Esophagus muscularis mucosa (tissue), 4 donors: ENCODE measurements at places on chromosomes 12 and 14. TPM values are rescaled to one million over a fixed set of nuclear protein-coding genes. Genes with fewer than 3 reads are reported as not detected.

The TDRD9 gene
- total RNA-seq, result 3.2 TPM

GRCh38 chr14:81686512-81686911 is 152.9 kb upstream of the SEL1L start:
- no peaks in the 10 kb centered on the region for H3K36me3 ChIP-seq
- no peaks in the 10 kb centered on the region for H3K27me3 ChIP-seq
- H3K27ac ChIP-seq, result no peak overlapping the region
- DNase-seq, result no peak

DNA sequence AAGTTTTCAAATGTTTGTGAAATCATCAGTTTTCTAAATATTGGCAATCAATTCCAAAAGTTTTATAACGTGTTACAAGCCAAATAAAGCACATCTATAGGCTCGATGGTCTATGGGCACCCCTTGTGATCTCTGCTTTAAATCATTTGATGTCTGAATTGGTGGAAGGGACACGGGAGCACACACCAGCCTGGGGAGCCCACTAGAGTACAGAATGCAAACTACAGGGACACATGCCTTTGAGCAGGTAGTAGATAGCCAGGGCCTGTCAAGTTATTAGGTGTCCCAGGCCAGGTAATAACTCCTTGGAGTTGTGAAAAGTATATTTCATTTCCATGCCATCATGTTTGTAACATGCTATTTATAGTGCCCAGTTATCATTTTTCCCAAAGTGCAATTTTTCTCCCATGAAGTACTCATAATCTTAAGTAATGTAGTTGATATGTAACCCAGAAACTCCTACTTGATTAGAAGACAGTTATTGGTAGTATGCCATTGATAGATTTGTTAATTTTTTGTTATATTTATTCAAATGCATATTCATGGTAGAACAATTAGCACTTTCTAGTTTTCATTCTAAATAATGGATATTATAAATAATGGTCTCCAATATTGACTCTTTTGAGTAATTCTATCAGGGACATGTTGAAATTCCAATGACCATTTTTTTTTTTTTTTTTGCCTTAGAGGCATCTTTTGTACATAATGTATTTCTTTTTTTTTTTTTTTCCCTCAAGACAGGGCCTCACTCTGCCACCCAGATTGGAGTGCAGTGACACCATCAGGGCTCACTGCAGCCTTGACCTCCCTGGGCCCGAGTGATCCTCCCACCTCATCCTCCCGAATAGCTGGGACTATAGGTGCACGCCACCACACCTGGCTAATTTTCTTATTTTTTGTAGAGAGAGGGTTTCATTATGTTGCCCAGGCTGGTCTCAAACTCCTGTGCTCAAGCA is 96.9 kb upstream of the FGD4 start:
- H3K27me3 ChIP-seq, result no peaks in the 10 kb centered on the region
- no peak overlapping the region for H3K4me3 ChIP-seq
- H3K27ac ChIP-seq, result no peak overlapping the region
- peaks cover 5% of the 10 kb centered on the region for H3K36me3 ChIP-seq

DNA sequence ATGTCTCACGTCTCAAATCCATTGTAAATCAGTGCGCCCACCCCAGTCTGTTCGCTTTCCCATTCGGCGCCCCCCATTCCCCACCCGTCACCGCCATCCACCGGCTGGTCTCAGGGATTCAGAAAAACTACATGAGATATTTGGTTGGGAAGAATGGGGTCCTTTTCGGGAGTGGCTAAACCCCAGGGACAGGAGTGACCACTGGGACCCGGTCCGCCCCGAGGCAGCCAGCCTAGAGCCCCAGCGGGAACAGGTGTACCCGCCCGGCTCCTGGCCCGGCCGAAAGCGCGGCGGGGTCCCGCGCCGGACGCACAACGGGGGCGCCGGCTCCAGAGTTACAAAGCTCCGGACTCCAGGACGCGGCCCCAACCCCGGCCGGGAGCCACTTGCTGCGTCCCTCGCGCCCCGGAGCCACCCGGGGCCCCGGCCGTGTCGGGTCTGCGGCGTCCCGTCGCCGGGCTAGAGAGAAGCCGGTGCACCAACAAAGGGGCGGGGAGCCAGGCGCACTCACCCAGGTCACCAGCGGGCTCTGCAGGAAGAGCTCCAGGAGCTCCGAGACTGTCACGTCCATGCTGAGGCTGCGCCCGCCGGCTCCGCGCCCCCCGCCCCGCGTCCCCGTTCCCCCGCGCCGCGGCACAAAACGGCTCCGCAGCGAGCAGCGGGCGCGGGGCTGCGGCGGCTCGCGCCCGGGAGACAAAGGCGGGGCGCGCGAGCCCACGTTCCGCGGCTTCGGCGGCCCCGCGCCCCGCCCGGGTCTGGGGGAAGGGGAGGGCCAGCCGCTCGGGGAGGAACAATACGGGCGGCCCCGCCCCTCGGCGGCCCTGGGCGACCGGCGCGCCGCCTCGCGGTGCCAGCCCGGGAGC is at the start of gene CCDC88C:
Gene CCDC88C (minus strand): TSS at position 701 of the 863 bp plus-strand sequence. CDS start 130 bp downstream, at position 571.
- H3K4me3 ChIP-seq, result peak within 1 kb of the TSS; percentile 60
- H3K27me3 ChIP-seq, result no peaks in the 10 kb centered on the region
- no peaks in the 10 kb centered on the region for H3K36me3 ChIP-seq
- no peak for DNase-seq

The TXNRD1 gene
- total RNA-seq, result 594 TPM

The CCDC59 gene
- total RNA-seq, result 54.8 TPM

- no peak overlapping the region for H3K27ac ChIP-seq
- H3K36me3 ChIP-seq, result no peaks in the 10 kb centered on the region
- no peak for DNase-seq
- no peaks in the 10 kb centered on the region for H3K4me1 ChIP-seq
These were observed 938.4 kb upstream of the ATXN7L3B start for GRCh38 chr12:73599268-73599667.

The PTPN21 gene
- total RNA-seq, result 46.5 TPM

The PAH gene
- total RNA-seq, result not detected

DNA sequence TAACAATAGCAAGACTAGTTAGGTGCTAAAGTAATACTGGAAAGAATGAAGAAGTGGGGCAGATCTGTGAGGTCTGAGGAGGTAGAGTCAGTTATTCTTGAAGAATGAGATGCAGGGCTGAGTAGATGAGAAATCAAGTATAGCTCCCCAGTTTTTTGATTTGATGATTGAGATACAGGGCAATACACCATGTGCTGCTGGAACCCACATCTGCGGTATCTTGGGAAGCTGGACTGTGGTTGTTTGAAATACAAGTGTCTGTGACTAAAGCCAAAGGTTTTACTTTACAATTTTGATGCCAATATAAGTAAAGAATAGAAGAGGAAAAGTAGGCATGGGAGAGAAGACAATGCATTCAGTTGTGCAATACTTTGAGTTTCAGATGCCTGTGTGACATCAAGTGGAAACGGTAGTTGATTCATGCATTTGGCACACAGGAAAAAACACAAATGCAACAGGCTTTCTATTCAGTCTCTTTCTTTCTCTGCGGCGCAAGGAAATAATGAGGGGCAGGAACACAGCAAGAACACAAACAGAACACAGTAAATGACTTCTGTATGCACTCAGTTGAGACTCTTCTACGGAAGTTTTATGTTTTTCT is 190.2 kb upstream of the SLC38A2 start:
- peaks cover 16% of the 10 kb centered on the region for H3K4me1 ChIP-seq
- H3K27me3 ChIP-seq, result no peaks in the 10 kb centered on the region
- no peak for DNase-seq
- no peak overlapping the region for H3K27ac ChIP-seq
- no peaks in the 10 kb centered on the region for H3K36me3 ChIP-seq

The SVOP gene
- total RNA-seq, result under 0.01 TPM

The KRT83 gene
- total RNA-seq, result not detected

The VWF gene
- 324 TPM for total RNA-seq

The ING4 gene
- 53.2 TPM for total RNA-seq

- no peaks in the 10 kb centered on the region for H3K4me1 ChIP-seq
- no peak for DNase-seq
- H3K4me3 ChIP-seq, result no peak overlapping the region
- H3K36me3 ChIP-seq, result no peaks in the 10 kb centered on the region
- H3K27me3 ChIP-seq, result no peaks in the 10 kb centered on the region
These were observed 37.8 kb downstream of the SLC6A15 start for GRCh38 chr12:84874825-84875139.

- H3K27me3 ChIP-seq, result no peaks in the 10 kb centered on the region
- H3K4me1 ChIP-seq, result peaks cover 15% of the 10 kb centered on the region
- H3K4me3 ChIP-seq, result peak overlapping the region; percentile 57
- H3K36me3 ChIP-seq, result no peaks in the 10 kb centered on the region
- H3K27ac ChIP-seq, result peak overlapping the region; percentile 61
These were observed 754 bp downstream of the ACSS3 start for GRCh38 chr12:81078469-81079196.

DNA sequence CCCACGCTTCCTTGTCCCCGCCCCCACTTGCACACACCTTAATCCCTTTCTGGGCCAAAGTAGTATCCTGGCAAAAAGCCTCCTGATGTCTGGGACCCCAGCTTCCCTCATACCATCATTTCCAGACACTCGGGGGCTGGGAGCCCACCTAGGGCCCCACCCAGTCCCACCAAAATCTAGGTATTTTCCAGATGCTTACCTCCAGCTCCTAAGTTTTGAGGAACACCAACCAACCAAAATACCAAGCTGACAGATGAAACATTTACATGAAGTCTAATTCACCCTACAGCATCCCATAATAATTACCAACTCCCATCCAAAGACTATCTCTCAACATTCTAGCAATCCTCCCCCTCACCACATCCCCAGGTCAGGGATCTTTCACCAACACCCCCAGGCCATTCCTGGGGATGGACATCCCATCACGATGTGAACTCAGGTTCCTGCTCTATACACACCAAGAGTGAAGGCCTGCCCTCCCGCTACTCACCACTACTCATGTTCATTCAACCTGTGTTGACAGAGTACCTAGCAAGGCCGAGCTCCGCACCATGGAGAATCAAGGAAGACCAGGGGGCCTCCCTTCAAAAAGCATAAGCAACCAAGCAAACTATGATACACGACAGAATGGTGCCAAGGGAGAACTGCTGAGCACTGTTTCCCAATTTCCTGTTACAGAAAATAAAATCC is 1.6 kb upstream of the CHD4 start:
- H3K4me1 ChIP-seq, result peaks cover 62% of the 10 kb centered on the region
- no peaks in the 10 kb centered on the region for H3K36me3 ChIP-seq
- DNase-seq, result no peak
- H3K4me3 ChIP-seq, result no peak overlapping the region
- no peaks in the 10 kb centered on the region for H3K27me3 ChIP-seq

- no peaks in the 10 kb centered on the region for H3K36me3 ChIP-seq
- H3K27me3 ChIP-seq, result no peaks in the 10 kb centered on the region
- DNase-seq, result no peak
- H3K4me3 ChIP-seq, result no peak overlapping the region
These were observed 706.2 kb downstream of the GALC start for GRCh38 chr14:87286826-87287225.

The C14orf39 gene
- not detected for total RNA-seq

GRCh38 chr12:13049816-13050215 is 5.6 kb downstream of the FAM234B start:
- no peaks in the 10 kb centered on the region for H3K27me3 ChIP-seq
- no peak overlapping the region for H3K4me3 ChIP-seq
- DNase-seq, result no peak
- H3K36me3 ChIP-seq, result no peaks in the 10 kb centered on the region

The CDH24 gene
- 3.3 TPM for total RNA-seq

GRCh38 chr14:68192935-68193334 is 373.4 kb downstream of the RAD51B start:
- peaks cover 53% of the 10 kb centered on the region for H3K4me1 ChIP-seq
- no peaks in the 10 kb centered on the region for H3K27me3 ChIP-seq
- peak overlapping the region; percentile 76 for H3K27ac ChIP-seq
- no peak for DNase-seq

The ACSS3 gene
- 6.4 TPM for total RNA-seq

DNA sequence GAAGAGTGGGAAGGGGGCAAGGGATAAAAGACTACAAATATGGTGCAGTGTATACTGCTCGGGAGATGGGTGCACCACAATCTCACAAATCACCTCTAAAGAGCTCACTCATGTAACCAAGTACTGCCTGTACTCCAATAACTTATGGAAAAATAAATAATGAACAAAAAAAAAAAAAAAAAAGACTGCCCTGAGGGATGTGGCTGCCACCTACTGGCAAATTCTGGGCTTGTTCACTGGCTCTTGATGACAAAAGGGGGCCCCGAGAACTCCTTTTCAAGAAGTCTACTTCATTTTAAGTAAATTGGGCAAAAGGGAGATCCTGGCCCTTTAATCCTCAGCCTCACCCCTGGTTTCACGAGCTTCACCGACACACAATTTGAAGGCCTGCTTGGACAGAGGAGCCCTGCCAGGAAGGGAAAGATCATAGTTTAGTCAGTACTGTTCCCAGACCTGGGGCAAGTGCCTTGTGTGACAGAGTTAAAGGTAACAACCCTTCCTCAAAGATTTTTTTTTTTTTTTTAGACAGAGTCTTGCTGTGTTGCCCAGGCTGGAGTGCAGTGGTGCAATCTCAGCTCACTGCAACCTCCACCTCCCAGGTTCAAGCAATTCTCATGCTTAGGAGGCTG is 26.1 kb upstream of the STAC3 start:
- no peak overlapping the region for H3K4me3 ChIP-seq
- no peak overlapping the region for H3K27ac ChIP-seq
- peaks cover 9% of the 10 kb centered on the region for H3K4me1 ChIP-seq
- no peak for DNase-seq
- H3K36me3 ChIP-seq, result peaks cover 23% of the 10 kb centered on the region

DNA sequence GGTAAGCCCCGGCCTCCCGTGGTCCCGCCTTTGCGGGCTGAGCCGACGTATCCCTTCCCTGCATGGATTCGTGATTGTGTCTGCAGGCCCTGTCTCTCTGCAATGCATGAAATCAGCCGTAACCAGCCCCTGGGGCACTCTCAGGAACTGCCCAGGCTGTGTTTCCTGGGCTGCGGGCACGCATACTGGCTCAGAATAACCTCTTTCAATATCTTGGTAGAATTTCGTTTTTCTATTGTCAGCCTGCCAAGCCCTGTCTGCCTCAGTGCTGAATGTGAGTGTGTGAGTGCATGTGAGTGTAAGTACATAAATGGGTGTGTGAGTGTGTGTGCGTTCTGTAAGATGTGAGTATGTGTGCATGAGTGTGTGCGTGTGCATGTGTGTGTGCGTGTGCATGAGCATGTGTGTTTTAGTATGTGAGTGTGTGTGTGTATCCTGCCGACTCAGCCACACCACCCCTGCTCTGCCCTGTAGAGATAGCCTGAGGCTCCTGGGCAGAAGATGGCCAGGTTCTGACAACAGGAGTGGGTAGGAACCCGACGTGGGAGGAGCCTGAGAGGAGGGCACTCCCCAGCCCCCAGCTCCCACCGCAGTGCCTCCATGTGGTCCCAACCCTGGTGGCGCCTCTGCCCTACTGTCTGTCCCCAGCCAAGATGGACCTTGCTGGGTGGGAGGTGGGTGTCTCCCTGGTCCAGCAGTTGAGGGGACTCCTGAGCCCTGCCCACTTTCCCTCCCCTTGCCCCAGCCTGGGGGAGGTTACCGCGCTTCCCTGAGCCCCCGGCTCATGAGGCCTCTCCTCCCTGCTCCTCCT is 268.8 kb downstream of the ADGRD1 start:
- no peak for DNase-seq
- no peak overlapping the region for H3K27ac ChIP-seq
- H3K36me3 ChIP-seq, result no peaks in the 10 kb centered on the region
- H3K4me3 ChIP-seq, result no peak overlapping the region
- H3K27me3 ChIP-seq, result no peaks in the 10 kb centered on the region
